ENCODE measurements at places on chromosomes 12 and 14.

- no peak for DNase-seq
Measured at GRCh38 chr14:95126906-95127530, 30.3 kb downstream of the DICER1 start.

DNA sequence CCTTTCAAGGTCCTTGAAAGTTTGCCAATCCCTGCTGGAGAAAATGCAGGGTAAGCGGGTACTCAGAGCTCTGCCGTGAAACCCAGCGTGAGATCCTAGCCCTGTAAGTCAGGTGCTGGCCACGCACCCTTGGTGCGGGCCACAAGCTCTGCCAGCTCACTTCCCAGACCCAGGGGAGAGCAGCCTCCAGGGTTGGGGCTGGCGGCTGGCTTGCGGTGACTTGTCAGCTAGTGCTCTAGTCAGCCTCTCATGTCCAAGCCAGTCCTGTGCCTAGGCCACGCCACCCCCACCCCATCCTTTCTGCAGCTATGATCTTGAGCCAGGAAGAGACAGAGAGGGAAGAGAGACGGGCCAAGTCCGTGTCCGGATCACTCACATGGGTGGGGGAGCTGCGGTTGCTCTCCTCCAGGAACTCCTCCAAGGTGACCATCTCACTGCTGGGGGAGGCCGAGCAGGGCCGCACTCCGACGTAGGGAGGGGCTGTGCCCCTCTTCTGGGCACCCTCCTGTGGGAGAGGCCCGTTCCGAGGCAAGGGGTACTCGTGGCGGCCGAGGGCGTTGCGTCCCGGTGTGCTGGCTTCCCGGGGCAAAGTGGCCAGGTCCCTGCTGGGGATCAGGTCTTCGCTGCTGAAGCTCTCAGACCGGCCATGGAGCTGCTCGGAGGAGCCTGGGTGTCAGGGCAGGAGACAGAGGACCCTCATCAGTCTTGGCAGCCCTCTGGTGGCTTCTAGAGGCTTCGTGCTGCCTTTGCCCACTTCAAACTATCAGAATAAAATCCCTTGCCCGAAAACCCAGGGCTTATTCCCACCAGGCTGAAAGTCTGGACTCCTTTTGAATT lies 33.3 kb upstream of the GPR68 start:
- DNase-seq, result no peak

DNA sequence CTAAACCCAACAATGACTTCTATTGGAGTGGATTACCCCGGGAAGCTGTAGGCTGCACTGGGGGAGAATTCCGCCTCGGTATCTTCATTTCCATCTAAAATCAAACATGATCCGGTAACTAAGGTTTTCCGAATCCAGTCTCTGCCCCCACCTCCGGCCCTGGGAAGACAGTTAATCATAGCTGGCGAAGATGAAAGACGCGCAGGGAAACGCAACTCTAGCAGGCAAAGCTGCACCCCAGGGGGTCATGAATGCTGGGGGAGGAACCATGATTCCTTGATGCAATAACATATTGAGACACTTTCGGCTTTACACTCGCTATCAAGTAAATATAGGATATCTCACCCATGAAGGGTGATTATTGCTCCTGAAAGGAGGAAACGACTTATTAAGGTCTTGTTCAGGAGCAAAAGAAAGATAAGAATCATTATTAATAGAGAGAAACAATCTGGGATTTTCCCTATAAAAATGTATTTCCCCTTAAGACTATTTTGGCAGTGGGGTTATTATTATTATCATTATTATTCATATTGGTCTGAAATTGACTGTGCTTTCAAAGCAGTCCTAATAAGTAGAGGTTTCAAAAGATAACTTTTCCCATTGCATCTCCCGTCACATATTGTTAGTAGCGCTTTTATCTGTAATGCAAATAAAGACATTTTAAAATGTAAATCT lies 614.9 kb downstream of the VRK1 start:
- no peak for DNase-seq

DNA sequence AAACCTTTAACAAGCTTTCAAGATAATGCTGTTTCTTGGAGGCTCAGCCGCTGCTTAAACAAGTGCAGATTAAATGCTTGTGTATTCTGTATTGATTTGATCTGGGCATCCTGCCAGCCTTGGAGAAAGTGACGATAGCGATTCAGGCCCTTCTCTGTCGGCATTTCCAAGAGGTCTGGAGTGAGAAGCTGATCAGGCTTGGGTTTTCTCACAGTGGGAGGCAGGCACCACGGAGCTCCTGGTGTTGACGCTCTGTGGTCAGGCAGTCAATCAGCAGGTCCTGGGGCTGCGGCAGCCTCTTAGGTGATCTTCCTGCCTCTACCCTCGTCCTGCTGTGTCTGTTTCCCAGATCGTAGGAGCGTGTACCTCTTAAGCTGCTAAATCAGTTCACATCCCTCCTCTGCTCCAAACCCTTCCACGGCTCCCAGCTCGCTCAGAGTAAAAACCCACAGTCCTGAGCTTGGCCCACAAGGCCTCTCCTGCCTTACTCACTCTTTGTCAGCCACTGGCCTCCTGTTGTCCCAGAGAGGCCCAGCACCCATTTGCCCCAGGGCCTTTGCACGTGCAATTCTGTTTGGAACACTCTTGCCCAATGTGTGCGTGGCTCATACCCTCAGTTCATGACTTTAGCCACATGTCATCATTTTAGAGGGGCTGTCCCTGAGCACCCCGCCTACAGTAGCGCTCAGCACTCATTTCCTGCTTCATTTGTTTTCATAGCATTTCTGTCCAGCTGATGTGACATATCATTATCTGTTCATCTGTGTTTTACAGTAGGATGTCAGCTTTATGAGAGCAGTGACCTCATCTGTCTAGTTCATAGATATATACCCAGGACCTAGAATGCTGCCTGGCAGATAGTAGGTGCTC lies 155.4 kb downstream of the AACS start:
- DNase-seq, result no peak

- DNase-seq, result no peak
Measured at GRCh38 chr12:32548691-32549281, 130.3 kb upstream of the DNM1L start.

GRCh38 chr12:1915082-1915968 lies 3.1 kb downstream of the CACNA2D4 start:
- no peak for DNase-seq

DNA sequence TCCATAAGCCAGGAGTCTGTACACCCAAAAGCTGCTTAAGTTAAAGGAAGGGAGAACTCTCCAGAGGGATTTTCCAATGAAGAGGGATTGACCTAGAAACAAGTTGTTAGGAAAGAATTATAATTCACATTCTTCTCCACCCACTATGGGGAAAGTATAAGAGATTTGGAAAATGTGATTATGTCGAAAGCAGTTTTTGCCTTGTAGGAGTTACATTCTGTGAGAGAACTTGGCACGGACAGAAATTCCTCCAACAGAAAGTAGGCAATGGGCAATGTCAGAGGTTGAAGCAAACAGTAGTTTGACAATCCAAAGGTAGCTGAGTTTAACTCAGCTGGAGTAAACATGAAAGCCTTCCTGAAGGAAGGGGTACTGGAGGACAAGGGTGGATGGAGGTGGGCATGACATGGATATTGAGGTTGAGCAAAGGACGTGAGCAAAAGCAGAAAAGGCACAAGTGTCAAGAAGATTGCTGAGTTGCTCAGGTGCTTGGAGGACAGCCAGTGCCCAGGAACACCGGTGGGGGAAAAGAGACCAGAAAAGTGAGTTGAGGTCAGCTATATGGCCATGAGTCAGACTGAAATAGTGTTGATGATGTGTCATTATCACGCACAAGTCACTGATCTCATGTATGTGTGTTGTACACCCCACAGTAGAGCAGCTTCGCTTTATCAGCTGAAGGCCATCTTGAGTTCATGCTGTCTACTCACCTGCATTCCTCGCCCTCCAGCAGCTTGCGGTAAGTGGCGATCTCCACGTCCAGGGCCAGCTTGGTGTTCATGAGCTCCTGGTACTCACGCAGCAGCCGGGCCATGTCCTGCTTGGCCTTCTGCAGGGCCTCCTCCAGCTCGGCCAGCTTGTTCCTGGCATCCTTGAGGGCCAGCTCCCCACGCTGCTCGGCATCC lies 4.0 kb downstream of the KRT5 start:
- no peak for DNase-seq

- DNase-seq, result no peak
Measured at GRCh38 chr12:221736-222135, 7.8 kb upstream of the SLC6A12 start.

DNA sequence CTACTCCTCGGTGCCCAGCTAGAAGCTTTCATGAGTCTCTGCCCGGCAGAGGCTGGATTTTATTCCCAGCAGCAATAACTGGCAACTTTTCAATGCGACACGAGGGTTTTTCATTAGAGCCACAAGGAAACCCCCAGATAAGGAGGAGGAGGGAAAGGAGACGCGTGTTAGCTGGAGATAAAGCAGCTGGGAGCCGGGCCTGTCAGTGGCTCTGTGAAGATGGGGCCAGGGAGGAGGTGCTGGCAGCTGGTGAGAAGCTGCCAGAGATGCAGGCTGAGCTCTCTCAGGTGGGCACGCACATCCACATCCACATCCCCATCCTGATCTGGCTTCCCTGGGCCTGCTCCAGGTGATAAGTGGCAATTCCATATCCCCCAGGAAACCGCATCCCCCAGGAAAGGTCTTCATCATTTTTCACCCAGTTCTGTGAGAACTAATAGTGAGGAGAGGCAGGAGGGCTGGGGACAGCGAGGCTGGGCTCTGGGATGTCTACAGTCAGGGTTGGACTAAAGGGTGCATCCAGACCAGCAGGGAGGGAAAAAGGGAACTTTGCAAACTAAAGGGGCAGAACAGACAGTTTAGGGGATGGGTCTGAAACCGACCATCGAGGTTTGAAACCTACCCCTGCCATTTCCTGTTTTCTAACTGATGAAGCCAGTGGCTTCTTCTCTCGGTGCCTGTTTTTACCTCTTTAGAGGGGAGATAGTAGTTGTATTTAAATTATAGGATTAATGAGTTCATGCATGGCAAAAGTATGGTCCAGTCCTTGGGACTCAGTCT lies 413.2 kb downstream of the DPF3 start:
- DNase-seq, result no peak

DNA sequence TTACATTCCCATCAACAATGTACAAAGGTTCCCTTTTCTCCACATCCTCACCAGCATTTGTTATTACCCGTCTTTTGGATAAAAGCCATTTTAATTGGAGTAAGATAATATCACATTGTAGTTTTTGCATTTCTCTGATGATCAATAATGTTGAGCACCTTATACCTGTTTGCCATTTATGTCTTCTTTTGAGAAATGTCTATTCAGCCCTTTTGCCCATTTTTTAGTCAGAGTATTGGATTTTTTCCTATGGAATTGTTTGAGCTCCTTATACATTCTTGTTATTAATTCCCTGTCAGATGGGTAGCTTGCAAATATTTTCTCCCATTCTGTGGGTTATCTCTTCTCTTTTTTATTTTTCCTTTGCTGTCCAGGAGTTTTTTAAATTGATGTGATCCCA lies 10.7 kb upstream of the OR8S1 start:
- DNase-seq, result no peak

DNA sequence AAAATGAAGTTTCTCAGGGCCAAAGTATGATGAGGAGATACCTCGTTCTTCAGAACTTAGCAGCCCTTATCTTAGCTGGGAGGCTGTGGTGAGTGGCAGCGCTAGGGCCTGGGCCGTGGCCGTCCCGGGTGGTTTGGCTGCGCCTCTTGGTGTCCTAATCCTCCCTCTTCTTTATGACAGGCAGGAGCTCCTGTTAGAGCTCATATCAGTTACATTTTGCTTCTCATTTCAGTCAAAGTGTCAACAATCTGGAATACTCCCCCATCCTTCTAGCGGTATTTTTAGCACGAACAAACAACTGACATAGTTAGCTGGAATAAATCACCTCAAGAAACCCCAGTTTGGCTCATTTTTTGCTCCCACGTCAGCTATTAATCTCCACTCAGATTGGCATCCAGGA lies 188.8 kb downstream of the TTC7B start:
- no peak for DNase-seq

- no peak for DNase-seq
Measured at GRCh38 chr12:76270657-76271358, 77.4 kb downstream of the BBS10 start.

DNA sequence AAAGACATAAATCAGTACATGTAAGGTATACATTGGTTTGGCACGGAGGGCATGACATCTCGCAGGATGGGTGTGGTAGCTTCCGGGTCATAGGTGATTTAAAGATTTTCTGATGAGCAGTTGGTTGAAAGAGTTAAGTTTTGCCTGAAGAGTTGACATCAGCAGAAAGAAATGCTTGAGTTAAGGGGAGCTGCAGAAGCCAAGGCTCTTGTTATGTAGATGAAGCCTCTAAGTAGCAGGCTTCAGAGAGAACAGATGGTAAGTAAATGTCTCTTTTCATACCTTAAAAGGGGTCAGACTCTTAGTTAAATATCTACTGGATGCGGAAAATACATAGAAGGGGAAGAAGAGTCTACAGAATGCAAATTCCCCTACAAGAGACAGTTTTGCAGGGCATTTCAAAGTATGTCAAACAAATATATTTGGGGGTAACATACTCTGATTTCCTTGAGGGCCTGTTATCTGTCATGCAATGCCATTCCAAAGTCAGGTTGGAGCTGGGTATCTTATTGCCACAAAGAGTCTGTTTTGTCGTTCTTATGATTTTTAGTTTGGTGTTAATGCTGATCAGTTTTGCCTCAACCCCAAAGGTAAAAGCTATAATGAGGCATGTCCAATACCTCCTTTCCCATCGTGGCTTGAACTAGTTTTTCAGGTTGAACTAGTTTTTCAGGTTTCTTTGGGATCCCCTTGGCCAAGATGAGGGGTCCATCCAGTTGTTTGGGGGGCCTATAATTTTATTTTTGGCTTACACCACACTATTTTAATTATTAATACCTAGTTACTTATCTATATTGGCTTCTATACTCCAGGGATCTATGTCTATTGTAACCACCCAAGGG lies 67.0 kb downstream of the PTHLH start:
- DNase-seq, result no peak

DNA sequence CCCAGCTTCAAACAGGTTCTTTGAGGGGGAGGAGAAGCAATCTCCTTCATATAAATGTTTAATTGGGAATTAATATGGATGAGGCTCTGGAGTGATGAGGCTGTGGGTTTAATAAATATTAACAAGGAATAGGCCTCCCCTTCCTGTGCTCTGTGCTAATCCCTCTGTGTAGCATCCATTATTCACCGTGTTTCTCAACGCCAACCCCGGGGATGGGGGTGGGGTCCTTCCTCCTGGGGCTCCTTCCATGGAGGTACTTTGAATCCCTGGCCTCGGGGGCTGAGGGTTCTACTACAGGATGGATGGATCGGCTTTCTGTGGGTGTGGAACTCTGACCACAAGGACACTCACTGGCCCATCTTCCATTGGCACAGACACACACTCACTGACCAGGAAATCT lies 34.9 kb upstream of the TMEM179 start:
- no peak for DNase-seq

GRCh38 chr12:49059299-49060171 lies 1.1 kb downstream of the KMT2D start:
- no peak for DNase-seq

GRCh38 chr14:36751920-36752319 lies 90.3 kb downstream of the PAX9 start:
- no peak for DNase-seq

Measured in amniotic stem cell (primary cell).